ENCODE measurements at places on chromosomes 5 and 9.

DNA sequence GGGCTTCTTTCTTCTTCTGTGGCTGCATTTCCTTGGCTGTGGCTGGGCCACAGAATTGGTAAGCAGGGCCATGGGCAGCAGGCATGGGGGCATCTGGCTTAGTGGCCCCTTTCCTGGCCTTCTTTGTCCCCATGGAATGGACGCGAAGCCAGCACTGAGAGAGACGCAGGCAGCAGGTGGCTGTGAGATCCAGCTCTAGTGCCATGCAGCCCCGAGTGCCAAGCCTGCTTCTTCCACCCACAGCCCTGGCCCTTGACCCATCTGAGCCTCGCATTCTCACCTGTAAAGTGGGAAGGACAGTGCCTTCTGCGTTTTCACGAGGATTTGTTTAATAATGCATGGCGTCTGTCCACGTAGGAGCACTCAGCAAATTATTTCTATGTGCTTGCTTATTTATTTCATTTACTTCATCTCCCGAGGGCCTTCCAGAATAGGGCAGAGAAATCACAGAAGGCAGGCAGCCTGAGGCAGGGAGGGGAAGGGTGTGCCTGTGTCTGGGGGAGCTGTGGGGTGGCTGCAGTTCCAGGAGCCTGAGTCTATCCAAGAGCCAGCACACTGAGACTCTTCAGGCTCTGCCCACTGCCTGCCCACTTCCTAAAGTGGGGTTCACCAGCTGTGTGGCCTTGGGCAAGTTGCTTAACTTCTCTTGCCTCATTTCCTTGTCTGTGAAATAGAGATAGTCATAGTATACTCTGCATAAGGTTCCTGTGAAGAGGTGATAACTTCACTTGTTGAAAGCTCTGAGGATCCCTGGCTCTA lies 55.2 kb downstream of the NTNG2 start:
- DNase-seq: no peak

DNA sequence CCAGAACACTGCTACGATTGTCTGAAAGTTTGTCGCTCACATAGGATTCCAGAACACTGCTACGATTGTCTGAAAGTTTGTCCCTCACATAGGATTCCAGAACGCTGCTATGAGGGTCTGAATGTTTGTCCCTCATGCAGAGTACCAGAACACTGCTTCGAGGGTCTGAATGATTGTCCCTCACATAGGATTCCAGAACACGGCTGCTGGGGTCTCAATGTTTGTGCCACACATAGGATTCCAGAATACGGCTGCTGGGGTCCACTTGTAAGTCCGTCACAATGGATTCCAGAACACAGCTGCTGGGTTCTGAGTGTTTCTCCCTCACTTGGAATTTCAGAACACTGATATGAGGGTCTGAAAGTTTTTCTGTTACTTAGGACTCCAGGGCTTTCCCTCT lies 203.3 kb downstream of the FOXD4L6 start:
- DNase-seq: no peak

DNA sequence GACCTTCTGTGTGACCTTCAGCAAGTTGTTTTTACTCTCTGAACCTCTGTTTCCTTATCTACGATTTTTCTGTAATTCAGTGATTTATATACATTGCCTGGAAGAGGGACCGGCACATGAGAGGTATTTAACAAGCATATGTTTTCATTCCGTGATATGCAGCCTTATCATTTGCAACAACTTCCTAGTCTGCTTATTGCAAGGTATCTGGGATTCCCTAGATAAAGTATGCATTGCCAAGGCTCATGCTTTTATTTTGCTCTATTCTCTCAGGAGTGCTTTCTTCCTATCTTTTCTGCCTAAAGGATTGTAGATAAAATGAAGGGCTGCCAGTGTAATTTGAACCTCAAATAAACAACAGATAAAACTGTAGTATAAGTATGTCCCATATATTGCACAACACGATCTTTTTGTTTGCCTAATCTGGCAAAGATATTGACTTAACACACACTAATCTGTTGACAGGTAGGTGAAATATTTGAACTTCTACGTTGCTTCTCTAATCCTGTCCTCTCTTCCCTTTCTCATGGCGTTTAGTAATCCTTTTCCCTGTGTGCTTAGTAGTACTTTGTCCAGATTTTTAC lies 377.2 kb upstream of the TNC start:
- DNase-seq: no peak

- DNase-seq: no peak
Measured at GRCh38 chr5:162174358-162174974, 106.9 kb downstream of the GABRG2 start.

DNA sequence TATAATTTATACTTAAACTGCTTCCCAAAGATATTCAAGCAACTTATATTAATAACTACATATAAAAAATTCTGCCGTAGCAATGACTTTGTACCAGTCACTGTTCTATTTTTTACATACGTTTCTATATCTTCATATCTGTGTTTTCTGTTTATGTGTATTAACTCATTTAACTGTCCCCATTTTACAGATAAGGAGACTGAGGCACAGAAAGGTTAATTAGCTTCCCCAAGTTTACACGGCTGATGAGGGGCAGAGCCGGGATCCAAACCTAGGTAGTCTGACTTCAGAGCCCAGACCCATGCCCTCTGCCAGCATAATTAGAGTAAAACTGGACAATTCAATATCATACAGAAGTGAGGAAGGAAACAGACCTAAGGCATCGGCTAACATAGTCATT lies 259.7 kb upstream of the TUT7 start:
- DNase-seq: no peak

DNA sequence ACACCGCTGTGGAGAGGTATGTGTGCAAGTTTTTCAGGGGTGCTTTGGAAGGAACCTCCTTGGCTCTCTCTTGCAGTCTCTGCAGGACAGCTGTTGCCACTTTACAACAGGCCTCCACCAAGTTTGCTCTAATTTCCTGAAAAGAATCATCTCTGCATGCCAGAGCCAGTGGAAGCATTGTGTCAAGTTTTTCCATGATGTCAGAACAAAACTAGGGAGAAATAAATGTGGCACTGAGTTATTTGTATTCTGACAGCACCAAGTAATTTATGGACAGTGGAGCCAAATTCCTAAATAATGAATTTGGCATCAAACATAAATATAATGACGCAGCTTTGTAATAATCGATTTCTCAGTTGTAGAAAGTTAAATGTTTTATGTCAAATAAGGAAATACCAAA lies 146.9 kb downstream of the KIAA0825 start:
- no peak for DNase-seq

DNA sequence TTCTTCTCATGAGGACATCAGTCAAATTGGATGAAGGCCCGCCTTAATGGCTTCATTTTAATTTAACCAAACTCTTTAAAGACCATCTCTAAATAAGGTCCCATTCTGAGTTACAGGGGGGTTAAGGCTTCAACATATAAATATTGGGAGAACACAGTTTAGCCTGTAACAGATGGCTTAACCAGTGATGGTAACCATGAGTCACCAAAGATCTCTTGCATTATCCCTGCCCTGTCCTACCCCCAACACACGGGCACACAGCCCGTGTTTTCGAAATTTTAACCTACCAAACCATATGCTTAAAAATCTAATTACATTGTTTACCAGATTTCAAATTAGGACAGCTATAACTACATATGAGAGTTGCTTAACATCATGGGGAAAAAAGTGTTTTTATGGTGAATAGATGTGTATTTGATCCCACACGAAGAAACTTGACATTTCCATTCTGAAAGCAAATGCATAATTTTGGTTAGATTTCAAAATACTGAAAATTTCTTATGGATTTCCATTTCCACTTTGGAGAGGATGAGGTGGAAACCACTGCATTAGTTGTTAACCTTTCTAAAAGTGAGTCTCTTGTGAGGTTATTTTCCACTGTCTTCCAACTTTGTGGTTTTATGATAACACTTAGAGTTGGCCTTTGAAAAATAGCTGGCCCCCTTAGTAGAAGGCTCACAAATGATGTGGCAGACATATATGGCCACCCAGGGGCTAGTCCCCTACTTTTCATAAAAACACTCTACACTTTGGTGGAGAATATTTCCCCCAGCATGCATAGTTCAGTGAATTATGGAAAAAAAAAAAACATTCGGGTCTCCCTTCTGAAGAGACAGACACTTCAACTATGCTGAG lies 849.3 kb downstream of the TLE1 start:
- no peak for DNase-seq

GRCh38 chr9:121499427-121500164 lies at the start of gene GGTA1:
Gene GGTA1 (minus strand): TSS chr9:121499844. CDS start chr9:121467922, 31,922 bp downstream.
- DNase-seq: no peak

DNA sequence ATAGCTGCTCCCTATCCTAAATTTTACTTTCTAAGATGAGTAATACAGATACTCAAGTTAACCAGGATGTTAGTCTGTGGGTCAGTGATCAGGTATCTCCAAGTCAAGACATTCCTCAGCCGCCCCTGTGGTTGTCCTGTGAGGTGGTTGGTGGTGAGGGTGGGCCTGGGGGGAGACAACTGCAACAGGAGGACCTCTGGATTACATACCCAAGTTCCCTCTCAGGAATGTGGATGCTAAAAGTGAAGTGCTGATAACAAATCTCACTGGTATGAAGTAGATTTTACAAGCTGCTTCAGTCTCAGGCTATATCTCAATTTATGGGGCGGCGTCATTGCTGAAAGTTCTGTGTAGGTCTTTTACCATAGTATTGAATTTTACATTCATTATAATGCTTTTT lies 38.3 kb downstream of the SLC1A3 start:
- no peak for DNase-seq

DNA sequence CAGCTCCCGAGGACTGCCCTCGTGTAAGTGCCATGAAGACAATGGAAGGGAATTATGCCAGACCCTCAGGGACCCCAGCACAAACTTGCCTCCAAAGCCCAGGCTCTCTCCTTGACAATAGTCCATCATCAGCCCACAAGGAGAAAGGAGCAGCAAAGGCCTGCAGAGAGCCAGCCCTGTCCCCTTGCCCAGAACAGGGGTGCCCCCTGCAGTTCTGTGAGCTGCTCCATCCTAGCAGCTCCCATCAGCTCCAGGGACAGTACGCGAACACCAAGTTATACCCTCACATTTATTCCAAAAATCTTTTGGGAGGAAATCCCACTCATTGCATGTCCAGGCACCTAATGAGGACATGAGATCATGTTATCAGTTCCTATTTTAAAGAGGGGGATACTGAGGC lies 11.1 kb downstream of the BARX1 start:
- DNase-seq: no peak

- DNase-seq: no peak
Measured at GRCh38 chr9:135408476-135409254, 70.9 kb upstream of the PPP1R26 start.

GRCh38 chr9:98547606-98548005 lies 161.1 kb downstream of the GABBR2 start:
- DNase-seq: no peak

DNA sequence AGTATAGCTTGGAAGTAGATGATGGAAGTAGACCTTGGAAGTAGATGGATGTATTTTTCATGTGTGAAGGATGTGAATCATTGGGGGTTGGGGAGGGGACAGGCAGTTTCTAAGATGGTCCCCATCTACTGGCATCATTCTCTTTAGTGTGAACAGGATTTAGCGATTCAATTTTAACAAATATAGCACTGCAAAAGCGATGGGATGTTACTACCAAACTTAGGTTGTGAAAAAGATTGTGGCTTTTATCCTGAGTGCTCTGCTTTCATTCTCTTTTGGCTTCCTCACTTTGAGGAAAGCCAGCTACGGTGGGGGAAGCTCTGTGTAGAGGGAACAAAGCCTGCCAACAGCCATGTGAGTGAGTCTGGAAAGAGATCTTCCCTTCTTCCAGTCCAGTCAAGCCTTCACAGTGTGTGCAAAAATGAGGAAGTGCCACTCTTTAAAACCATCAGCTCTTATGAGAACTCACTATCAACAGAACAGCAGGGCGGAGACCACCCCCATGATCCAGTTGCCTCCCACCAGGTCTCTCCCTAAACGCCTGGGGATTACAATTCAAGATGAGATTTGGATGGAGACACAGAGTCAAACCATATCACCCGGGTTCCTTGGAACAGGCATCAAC lies 441.4 kb downstream of the SH3GL2 start:
- DNase-seq: no peak

- no peak for DNase-seq
Measured at GRCh38 chr9:105639936-105640335, 22.3 kb upstream of the TAL2 start.

- no peak for DNase-seq
Measured at GRCh38 chr9:32294106-32294505, 90.3 kb upstream of the ACO1 start.

DNA sequence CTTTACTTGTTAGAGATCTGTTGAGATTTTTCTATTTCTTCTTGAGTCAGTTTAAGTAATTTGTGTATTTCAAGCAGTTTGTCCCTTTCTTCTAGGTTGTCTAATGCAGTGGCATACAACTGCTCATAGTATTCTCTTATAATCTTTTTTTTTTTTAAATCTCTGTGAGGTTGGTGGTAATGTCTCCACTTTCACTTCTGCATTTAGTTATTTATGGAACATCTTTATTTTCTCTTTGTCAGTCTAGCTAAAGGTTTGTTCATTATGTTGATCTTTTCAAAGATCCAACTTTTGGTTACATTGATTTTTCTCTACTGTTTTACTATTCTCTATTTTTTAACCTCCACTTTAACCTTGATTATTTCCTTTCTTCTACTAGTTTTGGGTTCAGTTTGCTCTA lies 13.8 kb downstream of the FOXE1 start:
- DNase-seq: no peak

DNA sequence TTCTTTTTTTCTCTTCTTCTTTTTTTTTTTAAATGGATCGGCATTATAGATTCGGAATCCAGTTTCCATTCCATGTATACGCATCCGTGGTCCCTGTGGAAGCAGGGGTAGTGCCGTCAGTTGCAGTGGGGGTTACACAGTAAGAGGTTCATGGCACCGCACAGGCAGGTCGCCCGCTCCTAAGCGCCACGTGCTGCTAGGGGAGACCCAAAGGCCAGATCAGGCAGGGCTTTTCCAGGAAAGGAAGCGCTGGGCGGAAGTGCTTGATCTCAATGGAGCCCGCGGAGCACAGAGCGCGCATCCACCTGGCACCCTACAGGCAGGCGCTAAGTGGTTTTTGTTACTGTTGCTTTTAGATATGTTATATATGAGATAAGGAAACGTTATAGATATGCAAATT lies 174.8 kb upstream of the OR13F1 start:
- no peak for DNase-seq

- no peak for DNase-seq
Measured at GRCh38 chr5:55594671-55595070, 59.9 kb upstream of the PLPP1 start.

- no peak for DNase-seq
Measured at GRCh38 chr9:34796924-34797323, 87.0 kb upstream of the CCL21 start.

GRCh38 chr5:33793836-33794549 lies 97.8 kb downstream of the ADAMTS12 start:
- no peak for DNase-seq

- DNase-seq: no peak
Measured at GRCh38 chr5:127077366-127077765, 4.1 kb upstream of the C5orf63 start.

- no peak for DNase-seq
Measured at GRCh38 chr5:141529002-141529401, 40.1 kb downstream of the PCDHGC5 start.

All from T-helper 2 cell (primary cell).